ENCODE measurements at places on chromosomes 1 and 21.
A peak's percentile ranks its signal among the peaks of the same experiment; 100 is the strongest.

DNA sequence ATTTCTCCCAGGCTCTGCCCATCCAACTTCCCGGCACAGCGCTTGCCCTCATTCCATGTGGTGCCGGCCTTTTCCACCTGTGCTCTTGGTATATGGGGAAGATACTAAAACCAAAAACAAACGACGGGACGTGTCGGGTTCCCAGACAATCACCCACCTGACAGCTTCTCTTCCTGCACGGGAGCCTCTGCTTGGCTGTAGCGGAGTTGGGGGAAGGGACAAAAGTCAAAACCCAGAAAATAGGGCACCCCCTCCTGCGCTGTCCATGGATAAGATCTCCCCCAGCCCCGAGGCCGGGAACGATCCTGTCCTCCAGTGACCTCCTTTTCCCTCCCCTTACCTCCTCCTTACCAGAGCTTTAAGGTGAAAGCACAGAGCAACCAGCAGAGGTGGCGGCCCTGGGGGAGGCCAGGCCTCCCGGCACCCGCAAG lies 640 bp downstream of the JTB start:
- no peak for DNase-seq

GRCh38 chr21:26918323-26919079 lies 48.4 kb downstream of the ADAMTS5 start:
- DNase-seq = no peak

DNA sequence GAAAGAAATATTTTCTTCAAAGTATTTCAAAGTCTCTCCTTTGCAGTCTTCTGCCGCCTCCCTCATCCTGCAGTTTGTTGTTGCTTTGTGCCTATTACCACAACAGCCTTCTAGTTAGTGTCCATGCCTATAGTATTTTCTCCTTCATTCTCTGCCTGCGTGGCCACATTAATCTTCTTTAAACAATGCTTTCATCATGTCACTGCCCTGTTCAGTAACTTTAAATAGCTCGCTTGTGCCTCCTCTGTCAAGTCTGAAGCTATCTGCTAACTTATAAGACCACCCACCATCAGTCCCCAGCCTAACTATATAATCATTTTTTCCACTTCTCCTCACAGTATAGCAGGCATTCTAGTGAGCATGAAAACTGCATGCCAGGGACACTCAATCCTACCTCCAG lies 290.3 kb downstream of the PDE4B start:
- DNase-seq = no peak

- DNase-seq = no peak
Observed at GRCh38 chr1:116628448-116628847, 39.1 kb downstream of the IGSF3 start.

DNA sequence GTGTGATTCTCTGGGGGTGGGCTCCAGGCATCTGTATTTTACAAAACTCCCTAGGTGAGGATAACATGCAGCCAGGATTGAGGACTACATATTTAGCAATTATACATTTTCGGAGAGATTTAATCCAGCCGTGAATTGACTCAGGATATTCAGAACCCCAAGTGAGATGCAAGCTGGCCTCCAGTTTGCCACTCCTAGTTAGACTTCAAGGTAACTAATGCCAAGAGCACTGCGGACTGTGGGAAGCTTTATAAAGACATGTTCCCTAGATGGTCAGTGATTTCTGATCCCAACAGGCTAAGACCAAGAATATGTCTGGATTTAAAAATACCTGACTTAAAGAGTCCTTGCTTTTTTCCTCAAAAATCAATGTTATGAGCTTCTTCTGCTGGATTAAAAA lies 308.5 kb downstream of the NTNG1 start:
- DNase-seq = no peak

GRCh38 chr21:15706696-15707095 lies 23.1 kb upstream of the USP25 start:
- DNase-seq = no peak

- no peak for DNase-seq
Observed at GRCh38 chr21:33370305-33370704, 32.9 kb upstream of the IFNGR2 start.

GRCh38 chr1:167447521-167448136 lies 70.7 kb downstream of the CD247 start:
- DNase-seq = no peak

- no peak for DNase-seq
Observed at GRCh38 chr1:2803931-2804627, 2.6 kb upstream of the TTC34 start.

- DNase-seq = no peak
Observed at GRCh38 chr1:94280541-94280940, 43.2 kb upstream of the ARHGAP29 start.

DNA sequence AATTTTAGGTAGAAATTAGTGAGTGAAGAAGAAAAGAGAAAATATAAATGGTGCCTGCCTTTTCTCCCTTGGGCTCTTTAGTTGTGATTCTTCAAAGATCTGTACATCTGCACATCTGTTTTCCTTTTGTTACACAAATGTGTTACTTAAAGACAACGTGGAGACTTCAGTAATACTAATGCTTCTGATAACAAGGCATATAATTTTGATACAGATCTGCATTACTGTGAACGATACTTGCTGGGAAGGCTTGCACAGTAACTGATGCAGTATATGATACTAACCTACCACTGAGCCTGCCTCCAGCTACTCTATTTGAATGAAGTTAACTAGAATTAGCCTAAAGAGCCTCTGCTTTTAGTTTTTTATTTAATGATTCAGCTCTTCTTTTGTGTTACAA lies 244.6 kb downstream of the COL11A1 start:
- DNase-seq = no peak

DNA sequence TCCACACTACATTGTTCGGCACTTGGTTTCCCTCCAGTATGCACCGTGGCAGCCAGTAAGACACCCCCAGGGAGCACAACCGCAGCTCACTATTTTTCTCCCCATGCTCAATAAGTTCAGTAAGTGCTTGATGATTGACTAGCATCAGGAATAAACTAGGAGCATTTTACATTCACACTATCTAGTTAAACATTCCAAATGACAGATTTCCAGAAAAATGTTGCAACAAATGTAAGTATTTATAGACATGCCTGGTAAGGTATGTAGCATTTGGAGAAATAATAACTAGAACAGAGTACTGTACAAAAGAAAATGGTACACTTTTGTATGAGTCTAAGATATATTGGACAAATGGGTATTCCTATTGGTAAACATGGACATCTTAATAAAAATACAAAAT lies 92.9 kb downstream of the SLC45A1 start:
- DNase-seq = no peak

GRCh38 chr1:179774000-179774399 lies 30.9 kb downstream of the FAM163A start:
- no peak for DNase-seq

DNA sequence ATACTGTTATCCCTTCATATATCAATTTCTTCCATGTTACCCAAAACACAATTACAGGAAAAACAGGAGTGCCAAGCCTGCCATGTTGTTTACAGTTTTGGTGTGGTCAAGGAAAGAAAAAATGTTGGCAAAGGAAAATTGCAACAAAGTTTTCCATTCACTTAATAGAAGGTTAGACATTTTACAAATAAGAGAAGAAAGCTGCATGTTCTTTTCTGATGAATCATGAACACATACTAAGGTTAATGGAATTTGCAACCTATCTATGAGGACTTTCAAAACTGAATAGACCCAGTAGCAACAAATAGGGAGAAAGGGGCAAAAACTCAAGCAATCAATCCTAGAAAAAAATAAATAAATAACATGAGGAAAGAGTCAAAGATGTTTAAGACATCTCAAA lies 556.7 kb downstream of the DPYD start:
- DNase-seq = no peak

DNA sequence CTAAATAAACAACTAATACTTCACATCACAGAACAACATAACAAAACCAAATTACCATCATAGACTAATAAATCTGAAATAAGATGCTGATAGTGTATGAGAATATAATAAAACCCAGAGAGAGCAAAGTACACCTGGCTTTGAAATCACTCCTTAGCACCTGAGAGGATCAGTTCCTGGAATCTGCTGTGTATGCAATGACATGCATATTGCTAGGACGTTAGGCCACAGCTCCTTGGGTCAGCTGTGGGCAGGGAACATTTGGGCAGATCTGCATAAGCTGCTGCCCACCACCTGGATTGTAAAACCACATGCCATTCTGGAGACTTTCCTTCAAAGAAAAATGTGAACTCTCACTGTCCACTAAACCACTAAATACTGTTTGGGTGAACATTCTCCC lies 81.1 kb downstream of the NR5A2 start:
- DNase-seq = no peak

DNA sequence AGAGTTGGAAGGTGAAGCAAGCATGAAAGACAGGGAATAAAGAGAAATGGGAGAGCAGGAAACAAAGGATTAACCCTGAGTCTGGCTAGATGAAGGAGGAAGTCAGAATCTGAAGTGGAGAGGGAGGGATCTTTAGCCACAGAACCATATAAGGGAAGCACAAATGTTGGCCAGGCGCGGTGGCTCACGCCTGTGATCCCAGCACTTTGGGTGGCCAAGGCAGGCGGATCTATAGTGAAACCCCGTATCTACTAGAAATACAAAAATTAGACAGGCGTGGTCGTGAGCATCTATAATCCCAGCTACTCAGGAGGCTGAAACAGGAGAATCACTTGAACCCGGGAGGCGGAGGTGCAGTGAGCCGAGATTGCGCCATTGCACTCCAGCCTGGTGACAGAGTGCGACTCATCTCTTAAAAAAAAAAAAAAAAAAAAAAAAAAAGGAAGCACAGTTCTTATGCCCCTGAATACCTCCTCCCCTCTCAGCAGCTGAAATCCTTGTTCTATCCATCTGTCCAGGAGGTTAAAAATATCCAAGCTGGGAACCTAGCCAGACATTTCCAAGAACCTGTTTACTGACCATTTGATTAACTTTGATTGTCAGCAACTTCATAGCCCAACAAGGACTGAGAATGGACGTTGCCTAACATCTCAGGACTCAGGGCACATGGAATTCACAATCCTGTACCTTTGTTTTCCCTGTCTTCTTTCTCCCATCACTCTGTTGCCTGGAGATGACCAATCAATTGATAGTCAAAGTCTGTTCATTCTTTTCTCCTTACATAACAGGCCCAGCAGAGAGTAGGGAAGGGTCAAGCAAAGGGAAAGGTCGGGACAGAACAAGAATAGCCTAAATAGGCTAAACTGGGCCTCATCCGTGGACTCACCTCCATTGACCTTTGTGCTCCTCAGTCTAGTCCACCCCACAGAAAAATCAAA lies 10.6 kb downstream of the TXNIP start:
- peak; percentile 82 for DNase-seq

GRCh38 chr1:192629612-192630011 lies 6.3 kb upstream of the RGS13 start:
- no peak for DNase-seq

DNA sequence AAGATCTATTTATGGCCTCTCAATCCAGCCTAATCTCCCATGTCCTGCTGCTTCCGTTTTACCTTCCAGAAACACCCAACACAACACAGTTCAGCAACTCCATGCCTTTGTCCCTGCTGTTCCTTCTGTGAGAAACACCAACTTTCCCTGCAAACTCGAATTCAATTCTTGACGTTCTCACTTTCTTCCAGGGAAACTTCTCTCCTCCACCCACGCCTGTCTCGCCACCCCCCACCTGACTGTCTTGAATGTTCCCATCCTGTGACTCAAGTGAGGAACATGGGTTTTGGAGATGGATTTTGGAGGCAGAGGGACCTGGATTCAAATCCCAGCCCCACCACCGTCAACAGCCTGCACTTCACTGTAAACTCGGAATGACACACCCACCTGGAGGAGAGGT lies 44.8 kb downstream of the GRHL3 start:
- DNase-seq = no peak

DNA sequence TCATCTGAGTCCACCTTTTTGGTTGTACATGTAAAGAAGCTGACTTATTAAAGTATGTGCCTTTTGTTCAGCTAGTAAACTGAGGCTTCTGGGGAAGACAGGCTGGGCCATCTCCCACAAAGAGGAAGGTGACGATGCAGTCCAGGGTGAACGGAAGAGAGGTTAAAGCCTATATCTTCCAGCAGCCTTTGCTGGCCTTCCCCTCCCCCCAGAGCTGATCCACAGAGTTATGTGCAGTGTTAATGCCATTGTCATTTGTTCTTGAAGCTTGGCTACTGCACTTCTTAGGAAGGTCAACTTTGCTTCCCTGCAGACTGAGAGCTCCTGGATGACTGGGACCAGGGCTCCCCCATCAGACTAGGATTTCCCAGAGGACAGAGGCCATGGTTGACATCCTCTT lies 2.2 kb downstream of the SLC30A2 start:
- DNase-seq = no peak

GRCh38 chr21:15539376-15539775 lies 190.4 kb upstream of the USP25 start:
- DNase-seq = no peak

- no peak for DNase-seq
Observed at GRCh38 chr1:193846876-193847604, 660.6 kb upstream of the B3GALT2 start.

DNA sequence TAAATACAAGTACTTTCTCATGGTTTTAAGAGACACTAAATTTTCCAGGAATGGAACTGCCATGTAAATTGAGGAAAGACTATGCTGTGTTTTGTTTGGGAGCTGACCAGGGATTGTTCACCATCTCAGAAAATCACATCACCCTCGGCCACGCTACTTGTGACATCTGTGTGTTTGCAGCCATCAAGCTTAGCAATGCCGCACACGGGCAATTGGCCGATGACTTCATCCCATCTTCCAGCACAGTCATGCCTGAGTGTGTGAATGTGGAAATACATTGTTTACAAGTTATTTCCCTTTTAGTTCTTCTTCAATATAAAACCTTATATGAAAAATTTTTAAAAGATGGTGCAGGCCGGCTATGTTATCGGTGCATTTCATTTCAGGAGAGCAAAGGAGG lies 121.6 kb downstream of the GLIS1 start:
- no peak for DNase-seq

- no peak for DNase-seq
Observed at GRCh38 chr1:165330483-165330882, 26.0 kb downstream of the LMX1A start.

DNA sequence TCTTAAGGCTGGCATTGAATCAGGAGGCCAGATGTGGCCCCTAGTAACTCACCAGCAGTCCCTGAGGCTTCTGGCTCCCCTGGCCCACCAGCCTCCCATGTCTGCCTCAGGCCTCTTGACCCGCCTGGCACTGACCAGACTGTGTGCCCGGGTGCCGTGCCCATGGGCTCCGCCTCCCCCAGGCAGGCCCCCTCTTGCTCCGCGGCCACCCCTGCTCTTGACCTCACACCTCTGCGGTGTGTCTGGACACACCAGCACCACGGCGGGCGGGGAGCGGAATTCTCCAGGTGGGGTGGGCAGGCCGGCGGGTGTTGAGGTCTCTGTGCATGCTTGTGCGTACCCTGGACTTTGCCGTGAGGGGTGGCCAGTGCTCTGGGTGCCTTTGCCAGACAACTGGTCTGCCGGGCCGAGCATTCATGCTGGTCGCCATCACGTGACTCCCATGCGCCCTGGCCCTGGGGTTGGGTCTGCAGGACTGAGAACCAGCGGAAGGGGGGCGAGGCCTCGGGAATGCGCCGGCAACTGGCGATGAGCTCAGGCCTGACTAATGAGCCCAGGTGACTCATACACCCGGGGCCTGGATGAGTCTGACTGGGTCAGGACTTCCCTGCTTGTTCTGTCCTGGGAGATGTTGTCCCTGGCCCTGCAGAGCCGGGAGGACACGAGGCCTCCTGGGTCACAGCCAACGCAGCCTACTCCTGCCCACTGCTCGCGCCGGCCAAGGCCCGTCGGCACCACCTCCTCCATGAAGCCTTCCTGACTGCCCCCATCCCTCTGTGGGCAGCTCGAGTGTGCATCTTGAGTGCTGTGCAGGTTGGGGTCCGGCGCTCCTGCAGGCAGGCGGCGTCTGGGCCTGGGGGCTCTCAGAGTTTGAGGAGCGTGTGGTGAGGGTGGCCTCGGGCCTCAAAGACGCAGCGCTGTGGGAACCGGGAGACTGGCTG lies 22.6 kb downstream of the COL18A1 start:
- no peak for DNase-seq

GRCh38 chr1:177048314-177049069 lies 116.0 kb downstream of the ASTN1 start:
- no peak for DNase-seq
